ENCODE measurements at places on chromosomes 5 and 9. TPM values are rescaled to one million over a fixed set of nuclear protein-coding genes. Genes with fewer than 3 reads are reported as not detected.
A peak's percentile ranks its signal among the peaks of the same experiment; 100 is the strongest.

Gene MYOZ3
- 1.2 TPM for total RNA-seq

DNA sequence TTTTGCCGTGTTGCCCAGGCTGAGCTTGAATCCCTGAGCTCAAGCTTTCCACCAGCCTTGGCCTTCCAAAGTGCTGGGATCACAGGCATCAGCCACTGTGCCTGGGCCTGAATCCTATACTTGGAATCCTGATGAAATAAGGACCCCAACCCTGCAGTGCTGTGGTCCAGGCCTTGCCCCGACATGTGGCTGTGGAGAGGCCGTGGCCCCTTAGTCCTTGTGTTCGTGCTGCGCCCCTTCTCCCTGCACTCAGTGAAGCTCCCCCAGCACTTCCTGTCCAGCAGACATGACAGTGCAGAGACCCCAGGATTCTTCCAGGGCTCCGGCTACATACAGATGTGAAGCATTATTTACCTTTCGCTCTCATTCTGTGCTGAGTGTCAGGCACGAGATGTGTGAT lies 52.9 kb downstream of the EHMT1 start:
- H3K27ac ChIP-seq = no peak overlapping the region
- H3K36me3 ChIP-seq = peaks cover 12% of the 10 kb centered on the region

- no peaks in the 10 kb centered on the region for H3K27me3 ChIP-seq
- peaks cover 82% of the 10 kb centered on the region for H3K36me3 ChIP-seq
- H3K4me3 ChIP-seq = no peak overlapping the region
- DNase-seq = no peak
- peak overlapping the region; percentile 71 for H3K27ac ChIP-seq
Measured at GRCh38 chr5:134545070-134545868, 19.8 kb downstream of the JADE2 start.

GRCh38 chr5:91007251-91007650 lies 375.9 kb downstream of the ARRDC3 start:
- H3K36me3 ChIP-seq = no peaks in the 10 kb centered on the region
- H3K27ac ChIP-seq = no peak overlapping the region
- no peak overlapping the region for H3K4me3 ChIP-seq
- H3K27me3 ChIP-seq = no peaks in the 10 kb centered on the region

GRCh38 chr5:138966236-138966985 lies 91.3 kb upstream of the LRRTM2 start:
- peaks cover 22% of the 10 kb centered on the region for H3K4me1 ChIP-seq
- no peaks in the 10 kb centered on the region for H3K36me3 ChIP-seq
- no peak overlapping the region for H3K27ac ChIP-seq

GRCh38 chr9:119559056-119559455 lies 189.8 kb upstream of the BRINP1 start:
- peaks cover 12% of the 10 kb centered on the region for H3K4me1 ChIP-seq
- H3K36me3 ChIP-seq = no peaks in the 10 kb centered on the region
- H3K27ac ChIP-seq = no peak overlapping the region
- H3K4me3 ChIP-seq = no peak overlapping the region
- peak; percentile 53 for DNase-seq

DNA sequence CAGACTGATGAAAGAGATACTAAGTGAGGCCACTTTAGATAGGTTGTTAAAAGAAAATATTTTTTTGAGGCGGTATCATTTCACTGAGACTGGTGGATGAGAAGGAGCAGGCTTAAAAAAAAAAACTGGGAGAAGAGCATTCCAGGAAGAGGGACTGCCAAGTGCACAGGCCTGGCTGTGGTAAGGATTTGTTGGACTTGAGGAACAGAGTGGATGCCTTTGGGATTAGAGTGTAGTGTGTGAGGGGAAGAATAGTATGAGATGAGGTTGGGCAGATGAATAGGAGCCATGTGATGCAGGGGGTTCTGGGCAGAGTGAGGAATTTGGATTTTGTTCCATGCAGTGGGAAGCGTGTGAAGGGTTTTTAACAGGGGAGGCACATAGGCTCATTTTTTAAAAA lies 57.9 kb downstream of the PBX3 start:
- no peak overlapping the region for H3K4me3 ChIP-seq
- no peaks in the 10 kb centered on the region for H3K4me1 ChIP-seq

DNA sequence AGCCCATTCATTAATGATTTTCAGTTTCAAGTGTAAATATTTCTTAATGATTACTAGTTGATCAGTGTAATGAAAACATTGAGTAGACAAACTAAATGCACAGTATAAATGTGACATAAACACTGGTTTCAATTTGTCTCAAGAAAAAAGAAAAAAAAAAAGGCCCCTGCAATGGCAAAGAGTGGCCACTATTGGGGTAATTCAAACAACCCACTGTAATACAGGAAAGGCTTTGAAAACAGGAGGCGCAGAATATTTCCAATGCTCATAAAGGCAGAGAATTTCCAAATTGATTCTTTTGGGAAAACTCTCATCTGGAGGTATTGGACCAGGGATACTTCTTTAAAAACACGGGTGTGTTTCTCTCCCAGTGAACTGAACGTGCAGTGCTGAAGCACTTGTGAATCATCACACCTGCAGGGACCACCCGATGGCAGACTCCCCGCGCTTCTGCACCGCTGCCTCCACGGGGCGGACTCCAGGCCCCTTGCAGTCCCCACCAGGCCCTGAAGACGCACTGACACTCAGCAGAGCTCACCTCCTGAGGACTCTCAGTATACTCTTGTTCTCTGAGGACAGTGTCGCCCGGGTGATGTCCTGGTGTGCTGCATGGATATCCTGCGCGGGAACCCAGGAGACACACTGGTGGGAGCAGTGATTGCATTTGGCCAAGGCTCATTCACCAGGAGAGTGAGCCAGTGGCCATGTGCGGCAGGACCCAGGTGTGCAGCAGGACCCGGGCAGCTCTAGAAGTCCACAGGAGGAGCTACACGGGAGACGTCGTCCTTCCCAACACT lies 227.6 kb upstream of the IRX4 start:
- H3K27ac ChIP-seq = no peak overlapping the region
- H3K27me3 ChIP-seq = no peaks in the 10 kb centered on the region
- no peak for DNase-seq
- no peaks in the 10 kb centered on the region for H3K36me3 ChIP-seq

DNA sequence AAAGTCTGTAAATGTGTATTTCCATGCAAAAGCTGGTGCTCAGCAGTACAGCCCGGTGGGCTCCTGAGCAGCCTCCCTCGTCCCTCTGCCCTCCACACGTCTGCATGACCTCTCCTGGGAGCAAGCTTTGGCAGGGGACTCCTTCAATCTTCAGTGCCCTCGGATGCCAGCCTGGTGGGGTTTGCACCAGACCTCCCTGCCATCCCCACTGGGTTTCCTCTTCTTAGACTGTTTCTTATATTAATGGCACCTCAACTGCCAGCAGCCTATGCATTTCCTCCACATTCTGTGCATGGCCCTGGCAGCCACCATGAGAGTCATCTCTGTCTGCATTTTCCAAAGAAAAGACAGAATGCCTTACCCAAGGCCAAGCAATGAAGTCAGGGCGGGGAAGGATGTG lies 108.4 kb downstream of the ROR2 start:
- H3K27ac ChIP-seq = peak overlapping the region; percentile 74
- H3K36me3 ChIP-seq = no peaks in the 10 kb centered on the region
- no peak for DNase-seq
- peaks cover 88% of the 10 kb centered on the region for H3K4me1 ChIP-seq

Data from esophagus muscularis mucosa (tissue), 4 donors.